ENCODE measurements at places on chromosomes 5 and 9.

DNA sequence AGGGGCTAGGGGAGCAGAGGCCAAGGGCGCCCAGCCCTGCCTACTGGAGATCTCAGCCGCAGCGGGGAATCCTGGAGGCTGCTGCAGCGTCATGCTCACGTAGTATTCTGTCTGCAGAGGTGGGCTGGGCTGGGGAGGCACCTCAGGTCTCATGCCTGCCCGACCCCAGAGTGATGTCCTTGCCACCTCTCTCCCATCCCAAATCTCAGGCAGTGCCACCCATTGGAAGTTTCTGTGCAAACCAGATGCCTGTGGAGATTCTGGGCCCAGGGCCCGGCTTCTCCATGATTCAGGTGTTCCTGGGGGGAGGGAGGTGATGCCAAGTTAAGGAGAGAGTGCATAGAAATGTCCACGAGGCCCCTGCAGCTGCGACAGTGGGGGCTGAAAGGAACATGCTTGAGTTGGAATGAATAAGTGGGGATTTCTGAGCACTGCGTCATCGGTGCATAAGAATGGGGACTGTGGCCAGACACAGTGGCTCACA, 72.0 kb downstream of the ANKRD33B start:
- DNase-seq = no peak

DNA sequence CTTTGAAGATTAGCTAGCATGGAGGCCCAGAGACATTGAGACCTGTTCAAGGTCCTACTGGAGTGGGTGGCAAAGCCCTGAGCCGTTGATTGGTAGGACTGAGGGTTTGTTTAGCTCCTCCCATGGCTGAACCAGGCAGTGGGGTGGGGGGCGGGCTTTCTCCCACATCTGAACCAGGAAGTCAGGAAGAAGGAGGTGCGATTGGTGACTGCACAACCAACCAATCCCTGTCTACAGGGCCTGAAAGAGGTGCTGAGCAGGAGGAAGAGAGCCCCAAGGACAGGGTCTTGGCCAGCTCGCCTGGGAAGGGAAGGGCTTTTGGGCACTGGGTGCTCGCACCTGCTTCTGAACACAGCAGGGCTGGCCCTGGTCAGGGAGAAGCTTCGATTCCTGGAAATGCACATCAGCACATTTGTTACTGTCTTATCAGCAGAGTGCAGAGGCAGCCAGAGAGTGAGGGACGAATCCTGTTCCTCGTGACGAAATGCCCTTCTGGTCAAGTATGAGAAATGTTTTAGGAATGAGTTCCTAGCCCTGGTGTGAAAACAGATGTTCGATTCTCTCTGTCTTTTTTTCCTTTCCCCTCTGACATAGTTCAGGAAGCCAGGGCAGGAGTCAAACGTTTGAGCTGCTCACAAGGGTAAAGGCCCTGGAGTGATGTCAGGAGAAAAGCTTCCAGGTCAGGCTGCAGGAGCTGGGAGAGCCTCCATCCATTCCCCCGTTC, 294.8 kb upstream of the KLF4 start:
- no peak for DNase-seq

DNA sequence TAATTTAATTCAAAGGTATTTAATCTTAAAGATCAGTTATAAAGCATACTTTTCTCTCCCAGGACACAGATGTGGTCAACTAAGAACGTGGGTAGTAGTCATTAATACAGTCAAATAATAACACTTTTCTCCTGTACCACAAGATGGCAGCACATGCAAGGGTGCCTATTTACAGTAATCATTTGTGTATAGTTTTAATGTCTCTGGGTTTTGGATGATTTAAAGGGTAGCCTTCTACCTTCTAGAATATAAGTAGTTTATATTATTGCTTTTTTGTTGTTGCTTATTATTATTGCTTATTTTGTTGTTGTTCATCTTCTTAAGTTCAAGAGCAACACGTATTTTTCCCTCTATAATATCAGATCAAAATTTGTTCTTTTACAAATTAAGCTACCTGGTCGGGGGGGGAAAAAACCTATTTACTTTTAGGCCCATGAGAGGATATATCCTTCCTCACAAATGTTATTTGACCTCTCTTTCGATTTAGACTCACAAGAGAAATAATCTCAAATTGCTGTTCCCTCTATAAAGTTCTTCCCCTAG, 59.6 kb upstream of the SLC27A6 start:
- no peak for DNase-seq

DNA sequence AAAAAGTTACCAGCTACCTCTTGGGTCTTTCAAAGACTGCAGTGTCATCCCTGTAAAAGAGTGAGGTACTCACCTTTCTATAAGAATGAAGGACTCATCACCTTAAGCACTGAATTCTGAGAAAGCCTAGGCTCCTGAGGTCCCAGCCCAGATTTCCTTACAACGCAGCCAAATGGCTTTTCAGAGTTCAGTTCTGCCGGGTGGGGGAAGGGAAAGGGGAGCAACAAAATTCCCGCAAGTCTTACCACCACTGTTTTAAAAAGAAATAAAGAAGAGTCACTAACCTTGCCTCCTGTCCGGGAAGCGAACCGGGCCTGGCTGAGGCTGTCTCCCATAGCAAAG, 373 bp downstream of the ADAMTS12 start:
- no peak for DNase-seq

DNA sequence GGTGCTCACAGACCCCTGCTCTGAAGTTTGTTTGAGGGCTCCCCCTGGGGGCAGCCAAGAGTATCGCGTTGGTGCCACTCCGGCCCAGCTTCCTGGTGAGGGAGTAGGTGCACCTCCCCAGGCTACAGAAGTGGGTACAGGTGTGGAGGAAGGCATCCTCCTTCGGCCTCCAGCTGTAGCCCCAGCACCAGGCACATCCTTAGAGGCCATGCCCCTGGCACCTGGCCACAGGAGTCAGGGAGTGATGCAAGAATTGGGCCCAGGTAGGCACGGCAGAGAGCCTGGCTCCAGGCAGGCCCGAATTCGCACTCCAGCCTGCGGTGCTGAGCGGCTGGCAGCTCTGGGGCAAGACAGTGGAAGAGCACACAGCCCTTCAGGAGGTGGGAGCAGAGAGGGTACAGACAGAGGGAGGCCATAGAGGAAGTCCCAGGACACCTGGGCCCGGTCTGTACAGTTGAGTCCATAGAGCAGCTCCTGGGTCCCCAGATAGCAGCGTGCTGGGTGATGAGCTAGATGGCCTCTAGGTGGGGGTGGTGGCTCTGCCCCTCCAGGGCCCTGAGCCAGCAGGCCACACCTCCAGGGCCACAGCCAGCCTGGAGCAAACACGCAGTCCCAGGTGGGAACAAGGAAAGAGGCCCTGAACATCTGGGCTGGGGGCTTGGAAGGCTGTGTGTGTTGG, 2.4 kb downstream of the SAPCD2 start:
- DNase-seq = peak; percentile 65

DNA sequence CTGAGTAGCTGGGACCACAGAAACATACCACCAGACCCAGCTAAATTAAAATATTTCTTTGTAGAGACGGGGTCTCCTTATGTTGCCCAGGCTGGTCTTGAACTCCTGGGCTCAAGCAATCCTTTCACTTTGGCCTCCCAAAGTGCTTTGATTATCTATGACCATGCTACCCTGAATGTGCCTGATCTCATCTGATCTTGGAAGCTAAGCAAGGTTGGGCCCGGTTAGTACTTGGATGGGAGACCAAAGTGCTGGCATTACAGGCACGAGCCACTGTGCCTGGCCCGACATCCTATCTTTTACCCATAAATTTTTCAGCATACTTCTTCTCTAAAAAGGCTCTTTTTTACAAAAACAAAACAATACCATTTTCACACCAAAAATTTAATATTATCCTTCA, 137.0 kb upstream of the LRRTM2 start:
- DNase-seq = no peak

GRCh38 chr5:4042311-4042710, 446.7 kb downstream of the IRX1 start:
- no peak for DNase-seq

Data from stimulated activated CD8-positive, alpha-beta memory T cell treated with anti-CD3 and anti-CD28 coated beads, Interleukin-7, amount 100 ng/mL, for 1 hour (primary cell).